ENCODE measurements at places on chromosomes 3 and 15.

- no peak for DNase-seq
Measured at GRCh38 chr3:176937541-176937940, 259.7 kb downstream of the TBL1XR1 start.

- no peak for DNase-seq
Measured at GRCh38 chr15:101184830-101185229, 67.0 kb downstream of the CHSY1 start.

GRCh38 chr15:44802336-44802735 is 66.0 kb downstream of the TRIM69 start:
- DNase-seq, result no peak

DNA sequence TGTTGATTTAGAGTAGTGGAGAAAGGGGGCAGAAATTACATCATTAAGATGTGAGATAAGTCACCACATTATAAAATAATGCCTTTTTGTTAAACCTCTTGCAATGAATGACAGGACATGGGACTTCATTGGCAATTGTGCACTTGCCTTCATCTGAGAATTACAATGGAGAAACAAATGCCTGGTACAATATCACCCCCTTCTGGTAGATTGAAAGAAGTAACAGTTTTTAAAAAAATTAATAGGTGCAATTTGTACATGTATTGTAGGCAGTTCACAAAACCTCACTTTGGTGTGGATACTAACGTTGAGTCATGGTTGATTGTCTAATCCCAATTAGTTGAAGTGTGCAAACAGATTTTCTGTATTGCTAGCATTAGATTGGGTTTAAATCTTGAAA is 4.6 kb upstream of the P2RY14 start:
- peak; percentile 45 for DNase-seq

DNA sequence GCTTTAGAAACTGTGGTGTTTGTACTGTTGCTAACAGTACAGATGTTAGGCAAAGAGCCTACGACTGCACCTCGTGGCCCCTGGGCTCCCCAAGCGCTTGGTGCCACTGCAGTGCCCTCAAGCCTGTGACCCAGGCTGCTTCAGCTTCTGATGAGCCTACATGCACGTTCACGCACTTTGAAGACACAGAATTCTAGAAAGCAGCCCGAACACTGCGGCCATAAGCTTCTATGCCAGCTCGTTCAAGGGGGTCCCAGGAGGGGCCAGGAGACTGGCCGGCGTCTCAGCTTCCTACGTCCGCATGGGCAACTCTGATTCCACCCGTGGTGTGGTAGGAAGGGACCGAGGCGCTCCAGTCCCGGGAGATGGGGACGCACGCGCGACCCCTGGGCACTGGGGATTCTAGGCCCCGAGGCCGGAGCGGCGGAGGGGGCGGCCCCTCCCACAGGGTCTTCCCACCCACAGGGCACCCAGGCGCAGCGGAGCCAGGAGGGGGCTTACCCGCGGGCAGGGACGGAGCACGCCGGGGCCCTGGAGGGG is 653 bp downstream of the MYO5C start:
- DNase-seq, result peak; percentile 7

DNA sequence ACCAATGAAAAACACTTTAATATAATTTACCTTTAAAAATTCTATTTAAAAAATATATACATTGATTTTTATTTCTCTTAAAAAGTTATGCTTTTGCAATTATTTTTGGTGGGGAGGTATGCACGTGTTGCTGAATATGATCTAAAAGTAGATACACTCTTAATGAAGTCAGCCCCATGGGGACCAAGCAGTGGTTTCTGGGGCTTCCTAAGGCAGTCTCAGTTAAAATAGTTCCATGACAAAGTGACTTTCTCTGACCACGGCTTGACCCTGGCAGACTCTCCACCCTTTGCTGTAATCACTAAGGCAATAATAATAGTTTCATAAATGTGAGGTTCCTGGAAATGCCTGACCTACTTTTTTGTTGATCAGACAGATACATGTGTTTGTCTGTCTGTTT is 50.4 kb downstream of the CCR4 start:
- no peak for DNase-seq

DNA sequence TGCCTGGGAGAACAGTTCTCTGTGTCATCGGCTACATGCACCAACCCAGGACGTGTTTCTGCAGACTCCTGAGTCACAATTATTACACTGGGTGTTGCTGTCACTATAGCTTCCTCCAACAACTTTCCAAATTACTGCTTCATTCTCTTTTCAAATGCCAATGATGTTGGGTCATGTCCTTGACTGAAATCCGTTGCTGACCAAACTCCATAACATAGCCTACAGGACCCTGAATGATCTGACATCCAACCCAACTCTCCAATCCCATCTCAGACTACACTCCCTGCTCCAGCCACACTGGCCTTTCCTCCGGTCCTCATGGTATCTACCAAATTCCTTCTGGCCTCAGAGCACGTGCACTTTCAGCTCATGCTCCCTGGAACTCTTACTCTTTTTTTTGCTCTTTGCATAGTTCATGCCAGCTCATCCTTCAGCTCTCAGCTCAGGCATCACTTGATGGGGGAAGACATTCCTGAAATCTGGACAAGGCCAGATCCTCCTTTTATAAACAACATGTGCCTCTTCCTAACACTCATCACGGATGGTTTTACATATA is 108.8 kb upstream of the PTPRG start:
- DNase-seq, result peak; percentile 6

DNA sequence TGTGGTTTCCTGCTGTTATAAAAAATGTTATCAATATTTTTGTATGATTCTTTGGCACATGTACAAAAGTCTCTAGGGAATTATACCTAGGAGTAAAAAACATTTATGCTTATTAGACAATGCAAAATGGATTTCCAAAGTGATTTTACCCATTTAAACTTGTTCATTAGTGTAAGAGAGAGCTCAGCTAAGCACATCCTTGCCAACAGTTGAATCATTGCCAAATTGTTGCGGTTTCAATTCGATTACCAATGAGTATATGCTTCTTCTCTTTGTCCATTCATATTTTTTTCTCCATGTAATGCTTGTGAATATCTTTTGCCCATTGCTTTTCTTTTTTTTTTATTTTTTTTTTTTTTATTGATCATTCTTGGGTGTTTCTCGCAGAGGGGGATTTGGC is 17.2 kb downstream of the CASR start:
- DNase-seq, result no peak

- peak; percentile 4 for DNase-seq
Measured at GRCh38 chr3:119019767-119020518, 14.7 kb downstream of the IGSF11 start.

GRCh38 chr15:51493892-51494291 is 128.7 kb downstream of the DMXL2 start:
- DNase-seq, result no peak

DNA sequence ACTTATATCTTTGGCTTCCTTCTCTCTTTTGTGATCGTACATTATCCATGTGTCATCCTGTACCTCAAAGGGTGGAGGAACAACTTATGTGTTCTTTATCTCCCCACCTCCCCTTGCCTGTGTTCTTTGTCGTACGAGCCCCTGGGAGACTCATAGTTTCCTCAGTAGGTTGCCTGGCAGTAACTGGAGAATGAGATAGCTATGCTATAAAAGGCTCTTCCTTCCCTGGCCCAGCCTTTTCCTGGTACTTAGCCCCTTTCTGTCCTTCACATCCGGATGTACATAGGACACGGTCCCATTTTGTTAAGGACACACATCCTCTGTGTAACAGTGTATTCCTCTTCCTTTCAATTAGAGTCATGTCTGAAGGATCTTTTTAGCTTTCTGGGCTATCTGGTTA is 32.1 kb downstream of the PLCL2 start:
- no peak for DNase-seq
